ENCODE measurements at places on chromosomes 12 and 14.

DNA sequence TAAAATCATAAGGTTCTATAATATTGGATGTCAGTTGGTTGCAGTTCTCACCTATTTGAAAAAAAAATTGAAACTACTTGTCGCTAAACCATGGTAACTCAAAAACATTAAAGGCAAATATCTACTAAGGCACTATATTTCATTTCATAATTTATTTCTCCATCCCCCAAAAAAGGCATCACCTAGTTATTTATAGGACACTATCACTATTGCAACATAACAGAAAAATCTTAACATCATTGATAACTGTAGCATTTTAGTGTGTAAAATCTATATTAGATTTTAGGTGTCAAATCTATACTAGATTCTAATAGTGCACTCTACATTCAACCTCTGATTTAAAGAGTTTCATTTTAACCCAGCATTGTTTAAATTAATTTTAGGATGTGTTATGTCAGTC lies 1.7 kb downstream of the SPTSSA start:
- no peak for DNase-seq

DNA sequence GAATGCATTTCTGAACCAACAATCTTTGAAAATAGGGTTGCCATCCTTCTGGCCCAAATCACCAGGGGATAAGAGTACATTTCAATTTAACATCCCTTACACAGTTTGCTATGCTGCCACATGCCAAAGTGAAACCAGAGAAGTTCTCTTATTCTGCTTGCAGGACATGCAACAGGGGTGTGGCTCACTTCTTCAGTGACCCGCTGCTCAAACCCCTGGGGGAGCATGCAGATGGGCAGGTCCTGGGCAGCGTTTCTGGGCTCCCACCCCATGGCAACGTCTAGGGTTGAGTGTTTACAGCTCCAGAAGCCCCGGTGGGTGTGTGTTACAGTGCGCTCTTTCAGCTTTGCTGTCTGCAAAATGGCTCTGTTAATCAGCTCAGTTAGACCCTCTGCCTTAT lies 1306.3 kb upstream of the TMEM132C start:
- DNase-seq: no peak

DNA sequence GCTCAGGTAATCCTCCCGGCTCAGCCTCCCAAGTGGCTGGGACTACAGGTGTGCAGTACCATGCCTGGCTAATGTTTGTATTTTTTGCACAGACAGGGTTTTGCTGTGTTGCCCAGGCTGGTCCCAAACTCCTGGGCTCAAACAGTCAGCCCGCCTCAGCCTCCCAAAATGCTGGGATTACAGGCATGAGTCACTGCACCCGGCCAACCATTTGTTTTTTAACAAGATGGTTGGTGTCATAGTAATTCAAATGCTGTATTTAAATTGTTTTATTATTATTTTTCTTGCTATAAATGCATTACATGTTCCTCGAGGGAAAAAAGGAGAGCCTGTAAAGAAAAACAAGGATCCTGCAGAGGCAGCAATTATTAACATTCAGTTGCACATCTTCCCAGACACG lies 83.9 kb downstream of the EP400 start:
- no peak for DNase-seq

DNA sequence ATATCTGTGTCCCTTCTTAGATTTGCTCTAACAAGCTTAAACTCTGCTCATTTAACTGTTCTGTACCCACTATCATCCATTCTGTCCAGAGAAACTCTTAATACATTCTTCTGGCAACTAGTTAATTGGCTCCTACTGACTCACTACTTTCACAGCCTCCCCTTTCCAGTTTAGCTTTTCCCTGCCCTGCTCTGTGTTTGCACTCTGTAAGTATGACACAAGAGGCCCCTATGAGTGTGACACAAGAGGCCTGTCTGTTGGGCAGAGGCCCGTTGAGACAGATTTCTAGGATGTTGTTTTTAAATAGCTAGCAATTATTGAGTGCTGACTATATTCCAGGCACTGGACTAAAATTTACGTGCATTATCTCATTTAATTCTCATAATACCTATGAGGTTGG lies 246.0 kb upstream of the DAAM1 start:
- no peak for DNase-seq

- DNase-seq: no peak
Measured at GRCh38 chr12:116415408-116416108, 138.1 kb upstream of the MED13L start.
